ENCODE measurements at places on chromosomes 2 and 18. TPM values are rescaled to one million over a fixed set of nuclear protein-coding genes. Genes with fewer than 3 reads are reported as not detected.

Gene SUMO1
- 128 TPM for total RNA-seq

Gene TBR1
- total RNA-seq = 0.09 TPM

Gene ALLC
- total RNA-seq = not detected

Gene IL1F10
- not detected for total RNA-seq

Gene SPATA3
- not detected for total RNA-seq

Gene EVA1A
- total RNA-seq = 3.8 TPM

Gene CKAP2L
- total RNA-seq = 31.3 TPM

All from neural crest cell (in vitro differentiated cells).